Hepatocyte (in vitro differentiated cells): ENCODE measurements at places on chromosomes 5 and 9.

- DNase-seq, result no peak
Observed at GRCh38 chr5:82591021-82591515, 312.9 kb upstream of the RPS23 start.

GRCh38 chr9:72497447-72498046, 23.9 kb upstream of the TMC1 start:
- no peak for DNase-seq

DNA sequence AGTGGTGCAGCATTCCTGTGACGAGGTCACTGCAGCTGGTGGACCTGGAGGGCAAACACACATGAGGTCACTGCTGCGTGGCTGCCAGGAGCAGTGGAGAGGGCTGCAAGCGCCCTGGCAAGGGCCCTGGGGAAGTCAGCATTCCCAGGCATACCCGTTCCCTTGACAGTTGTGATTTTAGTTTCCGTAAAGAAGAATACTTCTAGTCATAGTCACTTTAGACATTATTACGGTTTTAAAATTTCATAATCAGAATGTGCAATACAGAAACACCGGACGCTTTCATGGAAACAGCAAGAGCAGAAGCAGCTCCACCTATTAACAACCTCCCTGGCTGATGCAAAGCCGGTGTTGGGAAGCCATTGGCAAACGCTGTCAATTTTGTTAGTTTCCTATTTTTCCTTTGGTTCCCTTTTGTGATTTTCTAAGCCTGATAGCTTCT, 129.8 kb downstream of the GADD45G start:
- DNase-seq, result no peak

DNA sequence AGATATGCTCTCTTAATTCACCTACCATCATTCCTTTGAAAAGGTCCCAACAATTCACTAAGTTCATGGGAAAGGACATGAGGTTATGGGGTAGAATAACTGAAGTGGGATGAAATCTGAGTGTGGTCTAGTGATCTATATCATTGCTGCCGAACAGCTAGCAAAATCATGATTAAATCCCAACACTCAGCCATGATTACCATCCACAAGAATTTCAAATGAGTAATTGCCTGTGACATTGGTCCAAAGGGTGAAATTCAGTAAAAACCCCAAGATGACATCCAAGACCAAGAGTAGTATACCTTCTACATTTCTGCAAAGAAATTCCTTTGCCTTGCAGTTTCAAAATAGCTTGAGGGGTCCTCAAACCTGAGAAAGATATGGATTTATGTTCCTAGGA, 225.6 kb downstream of the SPOCK1 start:
- DNase-seq, result no peak

DNA sequence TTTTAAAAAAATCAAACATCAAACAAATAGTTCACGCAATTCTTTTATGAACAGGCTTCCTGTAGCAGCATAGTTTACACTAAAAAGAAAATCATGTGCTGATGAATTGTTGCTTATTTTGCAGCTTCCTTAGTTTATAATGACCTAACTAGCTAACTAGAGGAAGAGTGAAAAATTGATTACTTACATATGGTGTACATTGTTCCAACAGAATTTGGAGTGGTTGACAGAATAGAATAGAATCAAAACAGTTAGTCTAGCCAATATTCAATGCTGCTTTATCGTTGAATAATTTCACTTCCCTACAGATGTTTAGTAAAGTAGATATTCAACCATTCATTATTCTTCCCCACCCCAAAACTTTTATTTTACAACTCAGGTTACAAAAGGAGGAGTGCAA, 4.2 kb downstream of the NMUR2 start:
- no peak for DNase-seq

GRCh38 chr5:1878050-1878849, 4.5 kb downstream of the IRX4 start:
- DNase-seq, result no peak

DNA sequence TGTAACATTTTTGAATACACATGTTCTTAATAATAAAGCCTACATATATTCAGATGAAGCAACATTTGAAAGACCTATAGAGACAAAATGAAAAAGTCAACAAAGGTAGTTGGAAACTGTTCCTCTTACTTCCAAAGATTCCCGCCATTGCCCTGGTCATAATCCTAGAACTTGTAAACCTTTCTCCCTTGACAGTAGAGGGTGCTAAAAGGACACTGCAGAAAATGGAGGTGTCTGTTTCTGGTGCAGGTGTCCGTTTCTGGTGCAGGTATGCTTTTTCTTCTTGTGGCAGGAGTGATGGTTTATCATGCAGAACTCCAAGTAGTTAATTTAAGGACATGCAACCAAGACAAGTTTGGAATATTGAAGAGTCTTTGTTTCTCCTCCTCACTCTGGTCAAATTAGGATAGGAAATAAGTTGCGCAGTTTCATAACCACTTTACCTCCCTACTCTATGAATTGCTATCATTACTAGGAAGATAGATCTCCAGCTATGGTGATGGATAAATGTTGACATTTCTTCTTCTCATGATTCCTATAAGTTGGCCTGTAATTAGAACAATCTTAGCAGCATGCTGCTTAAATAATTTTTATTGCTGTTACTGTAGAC, 56.0 kb upstream of the FAM174A start:
- DNase-seq, result peak; percentile 54

GRCh38 chr5:133461796-133462516, 150.4 kb downstream of the FSTL4 start:
- DNase-seq, result no peak

DNA sequence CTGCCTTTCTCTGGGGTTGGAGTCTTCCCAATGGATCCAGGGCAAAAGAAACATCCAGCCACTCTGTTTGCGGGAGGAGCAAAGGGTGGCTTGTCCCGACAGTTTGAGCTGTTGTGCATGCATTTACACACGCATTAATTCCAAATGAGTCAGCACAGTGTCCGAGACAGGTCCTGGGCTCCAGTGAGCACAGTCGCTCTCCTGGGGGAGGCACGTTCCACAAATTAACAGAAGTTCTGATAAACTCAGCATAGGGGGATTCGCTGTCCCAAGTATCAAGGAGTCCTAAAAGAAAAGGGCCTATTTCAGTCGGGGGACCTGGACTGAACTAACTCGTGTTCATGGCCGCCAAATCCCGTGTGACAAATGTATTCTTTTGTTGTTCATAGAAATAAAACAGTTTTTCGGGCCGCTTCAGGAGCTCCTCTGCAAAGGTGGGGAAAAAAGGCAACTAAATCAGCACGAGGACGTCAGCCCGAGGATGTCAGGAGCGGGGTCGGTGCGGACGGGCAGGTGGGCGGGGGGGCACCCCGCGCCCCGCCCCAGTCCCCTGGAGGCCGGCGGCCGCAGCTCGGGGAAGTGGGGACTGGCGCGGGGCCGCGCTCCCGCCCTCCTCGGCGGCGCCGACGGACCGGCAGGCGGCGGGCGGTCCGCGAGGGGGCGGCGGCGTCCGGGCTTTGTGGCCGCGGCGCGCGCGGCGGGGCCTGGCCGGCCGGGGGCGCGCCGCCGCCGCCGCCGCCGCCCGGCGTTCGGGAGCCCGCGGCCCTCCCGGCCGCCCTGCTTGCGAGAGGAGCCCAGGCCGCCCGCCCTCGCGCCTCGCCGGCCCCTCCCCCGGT, at the start of gene MSANTD3:
TSS of gene MSANTD3 (plus strand) at position 614 of the 836 bp plus-strand sequence. CDS start 14,796 bp downstream, outside the sequence.
- DNase-seq, result peak; percentile 90

DNA sequence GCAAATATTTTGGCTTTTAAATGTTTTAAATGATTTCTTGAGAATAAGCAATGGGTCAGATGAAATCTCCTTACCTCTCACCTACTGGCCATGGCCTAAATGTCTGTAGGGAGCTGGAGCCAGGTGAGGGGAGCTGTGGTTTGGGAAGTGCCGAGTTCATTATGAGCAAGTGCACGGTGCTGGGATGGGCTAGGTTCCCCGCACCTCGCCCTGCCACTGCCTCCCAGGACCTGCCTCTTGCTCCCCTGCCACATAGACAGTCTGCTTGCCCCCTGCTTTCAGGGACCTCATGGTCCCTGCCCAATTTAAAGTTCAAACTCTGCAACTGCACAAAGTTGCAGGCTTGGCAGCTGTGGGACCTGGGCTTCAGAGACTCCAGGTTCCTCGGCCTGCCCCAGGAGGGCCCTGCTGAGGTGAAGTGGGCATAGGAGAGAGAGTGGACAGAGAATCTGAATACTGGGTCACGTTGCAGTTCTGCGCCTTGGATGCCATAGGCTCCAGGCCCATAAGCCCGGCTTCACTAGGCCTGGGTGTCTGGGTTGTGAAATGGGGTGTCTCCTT, 5.4 kb downstream of the OR13J1 start:
- DNase-seq, result no peak

GRCh38 chr9:130124085-130124860, 47.9 kb upstream of the NCS1 start:
- no peak for DNase-seq

GRCh38 chr9:38186404-38187115, 117.5 kb upstream of the SHB start:
- no peak for DNase-seq

- no peak for DNase-seq
Observed at GRCh38 chr9:127126971-127127370, 4.5 kb upstream of the ANGPTL2 start.

DNA sequence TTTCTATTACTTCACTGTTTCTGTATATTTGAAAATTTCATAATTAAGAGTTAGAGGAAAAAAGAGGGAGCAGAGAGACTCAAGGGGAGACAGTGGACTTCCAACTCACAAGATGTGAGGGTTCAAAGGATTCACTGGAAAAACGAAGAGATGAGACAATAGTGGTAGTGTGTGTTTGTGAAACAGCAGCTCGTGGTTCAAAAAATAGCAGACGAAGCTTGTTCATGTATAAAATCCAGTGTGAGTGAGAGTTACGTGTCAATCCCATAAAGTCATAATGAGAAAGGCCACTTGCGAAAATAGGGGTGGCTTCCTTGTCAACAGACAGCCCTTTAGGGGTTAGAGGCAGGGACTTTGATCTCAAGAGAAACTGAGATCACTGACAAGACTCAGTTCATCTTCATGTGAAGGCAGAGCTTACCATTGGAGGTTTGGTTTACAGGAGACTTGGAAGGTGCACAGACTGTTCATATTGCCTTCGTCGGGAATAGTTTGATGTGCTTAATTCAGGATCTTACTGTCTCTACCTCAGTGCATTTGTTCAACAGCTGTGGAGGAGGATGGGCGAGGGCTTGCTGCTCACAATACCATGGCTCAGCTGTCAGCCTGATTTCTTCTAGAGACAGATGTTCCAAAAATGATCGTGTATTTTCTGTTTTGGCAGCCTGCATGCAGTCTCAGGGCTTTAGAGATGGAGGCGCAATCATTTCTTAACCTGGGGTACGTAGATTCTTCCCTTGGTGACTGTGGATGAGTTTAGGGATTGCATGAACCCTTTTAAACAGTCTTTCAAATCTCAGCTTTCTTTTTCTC, 105.7 kb upstream of the KLF9 start:
- no peak for DNase-seq

GRCh38 chr5:169970911-169971765, 9.2 kb downstream of the INSYN2B start:
- no peak for DNase-seq

DNA sequence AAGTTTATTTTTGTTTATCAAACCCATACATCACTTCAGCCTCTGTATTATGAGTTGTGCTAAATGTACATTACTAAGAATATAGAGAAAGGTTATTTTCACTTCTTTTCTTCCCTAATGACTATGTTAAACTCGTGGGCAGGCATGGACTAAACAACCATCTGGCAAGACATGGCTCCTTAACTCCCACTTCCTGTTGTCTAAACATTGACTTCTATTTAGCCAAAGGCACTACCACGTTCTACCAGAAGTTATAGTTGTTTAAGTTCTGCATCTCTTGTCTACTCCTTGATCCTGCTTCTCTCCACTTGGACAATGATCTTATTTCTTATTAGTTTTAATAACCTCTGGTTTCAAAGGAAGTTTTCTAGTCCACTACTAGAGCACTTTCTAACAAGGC, 136.1 kb downstream of the MACIR start:
- DNase-seq, result no peak

GRCh38 chr5:59814537-59814872, 79.0 kb downstream of the PDE4D start:
- no peak for DNase-seq

- no peak for DNase-seq
Observed at GRCh38 chr5:86546582-86546981, 71.2 kb upstream of the COX7C start.

- DNase-seq, result no peak
Observed at GRCh38 chr5:132628814-132629213, 29.2 kb upstream of the IL13 start.

DNA sequence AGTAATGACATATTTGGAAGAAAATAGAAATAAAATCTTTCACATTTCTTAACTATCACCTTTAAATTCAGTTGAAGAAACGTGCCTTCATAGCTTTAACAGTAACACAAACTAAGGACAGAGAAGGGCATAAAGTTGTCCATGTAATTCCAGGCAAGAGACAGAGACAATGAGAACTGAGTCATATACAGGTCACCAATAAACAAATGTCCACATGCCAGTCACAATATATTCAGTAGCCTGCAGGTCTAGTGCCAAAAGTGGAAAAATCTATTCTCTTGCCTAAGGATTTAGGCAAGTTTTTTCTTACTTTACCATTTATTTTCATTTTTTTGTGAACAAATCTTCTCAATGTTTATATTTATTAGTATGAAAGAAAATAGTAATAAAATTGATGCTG, 1711.5 kb upstream of the NUDT12 start:
- no peak for DNase-seq

- peak; percentile 89 for DNase-seq
Observed at GRCh38 chr9:122912964-122913673, at the start of gene ZBTB6. ZBTB6 (minus strand) TSS chr9:122913323; CDS start chr9:122912072, 1,251 bp downstream.

- DNase-seq, result no peak
Observed at GRCh38 chr5:2588850-2589501, 162.5 kb downstream of the IRX2 start.

DNA sequence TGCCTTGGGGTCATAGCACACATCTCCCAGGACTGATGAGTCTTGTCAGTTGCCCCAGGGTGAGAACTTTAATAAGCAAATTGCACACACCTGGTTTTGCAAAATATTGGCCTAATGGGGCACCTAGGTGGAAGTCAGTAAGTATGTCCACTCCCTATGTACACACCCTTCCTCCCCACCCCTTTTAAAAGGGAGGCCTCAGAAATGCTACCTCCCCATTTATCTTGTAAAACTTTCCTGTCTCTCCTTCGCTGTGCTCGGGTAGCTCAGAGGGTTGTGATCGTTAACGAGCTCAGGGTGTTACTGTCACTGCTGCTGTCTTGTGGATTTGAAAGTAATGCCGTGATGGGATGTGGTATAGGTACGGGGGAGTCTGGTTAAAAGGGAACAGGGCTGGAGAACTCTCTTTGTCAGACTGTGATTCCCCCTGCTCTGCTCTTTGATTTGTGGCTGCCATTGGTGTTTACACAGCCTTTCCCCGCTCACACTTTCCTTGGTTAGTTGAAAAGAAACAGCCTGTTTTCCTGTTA, 26.2 kb downstream of the ZNF462 start:
- DNase-seq, result no peak

DNA sequence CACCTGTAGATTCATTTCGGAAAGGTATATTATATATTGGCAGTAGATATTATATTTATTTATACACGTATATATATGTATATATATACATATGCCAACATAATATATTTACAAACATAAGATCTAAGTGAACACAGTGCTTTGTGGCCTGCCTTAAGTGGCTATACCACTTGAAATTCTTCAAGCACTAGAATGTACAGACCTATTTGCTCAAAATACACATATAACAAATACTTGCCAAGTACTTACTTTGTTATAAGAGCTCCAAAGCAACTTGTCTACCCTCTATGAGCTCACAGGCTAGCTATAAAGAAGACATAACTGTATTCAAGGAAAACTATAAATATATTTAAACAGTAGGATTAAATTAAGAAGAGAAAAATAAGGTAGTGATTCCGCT, 33.6 kb upstream of the SLC36A1 start:
- DNase-seq, result no peak

GRCh38 chr9:99299211-99300102, 77.4 kb downstream of the SEC61B start:
- peak; percentile 39 for DNase-seq
